Large intestine (tissue), 12 donors: ENCODE measurements at places on chromosomes 1 and 21. TPM values are rescaled to one million over a fixed set of nuclear protein-coding genes. Genes with fewer than 3 reads are reported as not detected.

DNA sequence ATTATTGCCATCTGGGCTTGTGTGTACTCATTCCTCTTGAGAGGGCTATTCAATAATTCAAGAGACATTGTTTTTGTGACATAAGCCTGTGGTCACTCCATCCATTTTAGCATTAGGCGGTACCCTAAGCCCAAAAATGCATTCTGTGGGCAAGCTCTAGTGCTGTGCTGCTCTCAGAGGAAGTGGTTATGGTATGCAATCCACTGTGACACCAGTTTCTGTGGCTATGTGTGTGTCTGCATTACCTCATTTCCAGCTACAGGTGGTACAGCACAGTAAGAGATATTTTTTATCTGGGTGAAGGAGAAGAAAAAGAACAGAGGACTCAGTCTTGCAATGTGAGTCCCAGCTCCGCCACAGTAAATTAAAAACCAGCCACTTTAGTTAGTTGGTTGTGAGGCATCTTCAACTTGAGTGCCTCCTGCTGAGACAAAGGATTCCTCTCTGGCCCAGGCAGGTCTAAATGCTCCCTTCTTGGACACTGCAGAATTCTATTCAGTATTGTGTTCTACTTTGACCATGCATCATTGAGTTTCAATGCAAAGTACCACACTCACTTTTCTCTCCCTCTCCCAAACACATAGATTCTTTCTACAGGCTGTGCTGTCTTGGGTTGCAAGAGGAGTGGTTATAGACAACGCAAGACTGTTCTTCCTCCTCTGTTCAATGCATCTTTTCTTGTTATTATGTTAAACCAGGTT, 777.8 kb upstream of the BRINP3 start:
- H3K4me3 ChIP-seq, result no peak overlapping the region
- no peaks in the 10 kb centered on the region for H3K27me3 ChIP-seq
- no peaks in the 10 kb centered on the region for H3K36me3 ChIP-seq
- DNase-seq, result no peak

DNA sequence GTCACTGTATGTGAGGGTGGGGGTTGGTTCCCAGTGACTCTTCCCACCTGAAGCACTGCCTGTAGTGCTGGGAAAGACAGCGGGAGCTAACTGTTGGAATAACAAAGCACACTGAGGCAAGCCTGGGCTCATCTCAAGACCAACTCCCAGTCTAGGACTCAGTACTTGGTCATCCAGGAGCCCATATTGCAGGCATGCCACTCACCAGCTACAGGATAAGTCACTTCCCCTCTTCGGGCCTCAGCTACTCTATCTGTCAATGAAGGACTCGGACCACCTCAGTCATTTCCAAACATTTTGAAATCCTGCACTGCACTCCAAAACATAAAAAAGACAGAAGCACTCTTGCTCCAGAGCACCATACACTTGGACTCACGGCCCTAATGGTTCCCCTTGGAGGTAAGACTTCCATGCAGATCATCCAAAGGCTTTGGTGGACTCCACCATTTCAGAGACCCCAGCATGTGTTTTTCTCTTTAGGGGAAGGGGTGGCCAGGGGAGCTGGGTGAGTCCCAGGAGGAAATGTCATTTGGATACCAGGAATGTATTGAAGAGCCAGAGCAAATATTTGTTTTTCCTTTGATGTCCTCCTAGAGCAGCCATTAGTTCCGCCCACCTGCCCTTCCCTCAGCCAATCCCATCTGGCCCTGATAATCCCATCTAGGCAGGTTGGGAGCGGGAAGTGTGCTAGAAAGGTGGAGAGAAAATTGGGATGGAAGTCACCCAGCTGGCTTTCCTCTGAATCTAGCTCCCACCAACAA, 3.1 kb downstream of the NUAK2 start:
- H3K4me3 ChIP-seq, result no peak overlapping the region
- peaks cover 64% of the 10 kb centered on the region for H3K4me1 ChIP-seq
- H3K27ac ChIP-seq, result peak overlapping the region; percentile 92

DNA sequence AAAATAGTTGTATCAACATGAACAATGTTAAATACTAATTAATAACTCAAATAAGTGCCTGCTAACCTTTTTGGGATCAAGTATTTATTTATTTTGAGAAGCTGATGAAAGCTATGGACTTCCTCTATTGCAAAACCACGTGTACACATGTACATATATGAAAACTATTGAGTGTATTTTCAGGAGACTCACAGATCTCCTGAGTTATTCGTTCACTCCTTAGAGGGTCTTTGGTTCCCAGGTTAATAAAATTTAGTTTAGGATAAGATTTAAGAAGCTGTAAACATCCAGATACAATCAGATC, 130.5 kb downstream of the DISC1 start:
- no peak overlapping the region for H3K27ac ChIP-seq
- H3K4me3 ChIP-seq, result no peak overlapping the region
- H3K4me1 ChIP-seq, result no peaks in the 10 kb centered on the region
- H3K27me3 ChIP-seq, result no peaks in the 10 kb centered on the region

GRCh38 chr21:29748391-29749167, 191.2 kb downstream of the GRIK1 start:
- no peaks in the 10 kb centered on the region for H3K27me3 ChIP-seq
- H3K4me3 ChIP-seq, result no peak overlapping the region
- no peaks in the 10 kb centered on the region for H3K36me3 ChIP-seq

- peak; percentile 66 for DNase-seq
- peaks cover 24% of the 10 kb centered on the region for H3K4me1 ChIP-seq
- peak within 1 kb of the TSS; percentile 37 for H3K4me3 ChIP-seq
- H3K36me3 ChIP-seq, result no peaks in the 10 kb centered on the region
- no peaks in the 10 kb centered on the region for H3K27me3 ChIP-seq
- H3K27ac ChIP-seq, result peak within 1 kb of the TSS; percentile 17
Measured at GRCh38 chr21:45542242-45542666, at the start of gene SLC19A1. Gene SLC19A1, minus strand, starts transcription at chr21:45542440. Its CDS starts 4,481 bp downstream, at chr21:45537959.

DNA sequence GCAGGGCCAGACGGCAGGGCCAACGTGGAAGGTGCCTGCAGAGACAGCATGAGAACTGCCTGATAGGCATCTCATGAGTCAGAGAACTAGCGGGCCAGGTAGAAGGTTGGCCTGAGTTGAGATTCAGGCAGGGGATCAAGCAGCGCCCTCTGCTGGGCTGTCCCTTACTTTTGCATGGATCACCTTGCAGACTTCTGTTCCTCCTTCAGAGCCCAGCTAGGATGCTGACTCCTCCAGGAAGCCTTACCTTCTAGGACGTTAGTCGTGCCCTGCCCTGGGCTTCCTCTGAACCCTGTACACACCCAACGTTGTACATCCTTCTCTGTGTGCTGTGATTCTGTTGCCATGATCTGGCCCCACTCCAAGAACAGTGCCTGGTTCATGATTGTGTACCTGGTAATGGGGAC, 231.3 kb upstream of the VAMP3 start:
- H3K4me3 ChIP-seq, result no peak overlapping the region
- no peaks in the 10 kb centered on the region for H3K36me3 ChIP-seq
- peaks cover 8% of the 10 kb centered on the region for H3K27me3 ChIP-seq
- peak; percentile 51 for DNase-seq
- no peaks in the 10 kb centered on the region for H3K4me1 ChIP-seq

DNA sequence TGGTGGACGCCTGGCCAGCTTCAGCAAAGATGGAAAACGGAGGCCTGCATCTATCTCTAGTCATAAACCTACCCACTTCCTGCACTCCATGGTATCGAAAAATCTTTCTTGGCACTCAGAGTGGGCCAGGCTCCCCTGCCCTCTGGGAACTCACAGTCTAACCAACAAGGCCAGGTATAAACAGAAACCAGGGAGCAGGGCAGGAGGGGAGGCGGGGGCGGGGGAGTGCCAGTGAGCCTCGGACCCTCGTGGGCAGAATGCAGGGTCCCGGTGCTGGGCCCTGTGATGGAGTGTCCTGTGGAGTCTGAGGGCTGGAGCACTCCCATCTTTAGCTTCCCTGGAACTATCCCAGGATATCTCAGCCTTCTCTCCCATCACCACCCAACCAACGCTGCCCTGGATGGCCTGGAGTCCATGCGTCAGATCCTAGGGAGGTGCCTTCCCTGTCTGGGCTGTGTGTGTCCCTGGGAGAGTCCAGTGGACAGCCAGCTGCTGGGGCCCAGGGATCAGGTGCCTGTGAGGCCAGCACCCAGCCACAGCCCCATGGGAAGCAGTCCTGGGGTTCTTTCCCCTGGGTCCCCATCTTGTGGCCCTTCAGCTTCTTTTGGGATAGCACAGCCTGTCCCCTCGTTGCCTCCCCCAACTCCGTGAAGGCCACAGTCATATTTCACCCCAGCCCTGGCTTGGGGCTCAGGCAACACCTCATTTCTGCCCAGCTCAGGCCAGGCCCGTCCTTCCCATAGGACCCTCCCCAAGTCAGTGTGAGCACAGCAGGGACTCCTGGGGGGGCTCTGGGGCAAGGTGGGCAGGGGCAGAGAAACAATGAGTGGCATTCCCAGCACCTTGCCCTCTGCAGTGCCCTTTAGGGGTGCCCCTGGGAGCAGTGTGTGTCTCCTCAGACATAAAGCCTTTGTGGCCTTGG, 1.1 kb upstream of the EPS8L3 start:
- peak overlapping the region; percentile 97 for H3K27ac ChIP-seq
- H3K36me3 ChIP-seq, result peaks cover 19% of the 10 kb centered on the region
- DNase-seq, result peak; percentile 71
- no peak overlapping the region for H3K4me3 ChIP-seq

DNA sequence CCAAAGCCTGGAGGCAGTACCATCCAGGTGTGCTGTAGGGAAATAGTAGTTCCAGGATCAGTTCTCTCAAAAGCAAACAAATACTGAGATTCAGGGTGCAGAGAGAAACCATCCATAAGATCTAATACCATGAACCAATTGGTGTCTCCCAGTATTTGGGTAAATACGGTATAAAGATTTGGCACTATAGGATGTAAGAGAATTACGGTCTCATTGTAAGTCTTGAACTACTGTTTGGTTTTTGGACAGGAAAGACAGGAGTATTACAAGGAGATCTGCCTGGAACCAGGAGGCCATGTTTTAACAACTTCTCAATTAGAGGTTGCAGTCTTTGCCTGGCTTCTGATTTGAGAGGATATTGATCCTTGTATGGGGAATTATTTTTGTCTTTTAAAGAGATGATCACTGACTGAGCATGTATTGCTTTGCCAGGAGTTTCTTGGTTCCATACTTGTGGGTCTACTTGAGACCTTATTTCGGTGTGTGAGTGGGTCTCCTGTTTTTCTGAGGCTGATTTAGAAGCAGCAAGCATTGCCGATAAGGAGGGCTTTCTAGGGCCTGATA, 10.2 kb downstream of the AADACL4 start:
- no peak overlapping the region for H3K27ac ChIP-seq
- no peaks in the 10 kb centered on the region for H3K27me3 ChIP-seq
- H3K36me3 ChIP-seq, result no peaks in the 10 kb centered on the region
- DNase-seq, result no peak

DNA sequence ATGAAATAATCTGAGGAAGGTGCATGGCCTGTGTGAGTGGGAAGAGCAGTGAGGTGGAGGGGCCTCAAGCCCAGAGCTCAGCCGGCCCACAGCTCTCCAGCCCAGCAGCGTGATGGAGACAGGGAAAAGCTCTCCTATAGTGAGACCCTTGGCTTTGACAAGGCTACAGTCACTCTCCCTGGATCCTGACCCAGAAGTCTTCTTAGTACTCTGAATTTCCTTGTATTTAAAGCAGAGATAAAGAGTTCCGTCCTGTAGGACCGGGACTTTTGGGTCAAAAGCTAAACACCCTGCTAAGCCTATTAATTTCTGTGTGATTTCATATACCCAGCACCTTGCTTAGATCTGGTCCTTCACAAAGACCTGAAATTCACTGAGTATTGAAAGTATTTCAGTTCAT, 48.2 kb upstream of the F3 start:
- H3K4me3 ChIP-seq, result no peak overlapping the region
- DNase-seq, result no peak
- H3K27me3 ChIP-seq, result no peaks in the 10 kb centered on the region

- peaks cover 2% of the 10 kb centered on the region for H3K27me3 ChIP-seq
- H3K4me3 ChIP-seq, result no peak overlapping the region
Measured at GRCh38 chr1:185008838-185009237, 34.5 kb upstream of the NIBAN1 start.

GRCh38 chr1:233240829-233241682, 54.5 kb downstream of the PCNX2 start:
- peak; percentile 79 for DNase-seq
- peak overlapping the region; percentile 4 for H3K27ac ChIP-seq

The RNU1-3 gene
- polyA plus RNA-seq, result 3.2 TPM

The IVL gene
- polyA plus RNA-seq, result not detected

The LRRC53 gene
- polyA plus RNA-seq, result 0.25 TPM

The CAPN8 gene
- 8.7 TPM for polyA plus RNA-seq

The AVPR1B gene
- 0.81 TPM for polyA plus RNA-seq

The CELA2B gene
- polyA plus RNA-seq, result not detected

The GPATCH4 gene
- 25.9 TPM for polyA plus RNA-seq

The DTL gene
- 10.1 TPM for polyA plus RNA-seq
